ENCODE measurements at places on chromosomes 1 and 21.

GRCh38 chr1:41122851-41123518 lies 101.5 kb upstream of the SLFNL1 start:
- peak; percentile 13 for DNase-seq

- DNase-seq: no peak
Measured at GRCh38 chr1:116012716-116013115, 36.4 kb downstream of the SLC22A15 start.

DNA sequence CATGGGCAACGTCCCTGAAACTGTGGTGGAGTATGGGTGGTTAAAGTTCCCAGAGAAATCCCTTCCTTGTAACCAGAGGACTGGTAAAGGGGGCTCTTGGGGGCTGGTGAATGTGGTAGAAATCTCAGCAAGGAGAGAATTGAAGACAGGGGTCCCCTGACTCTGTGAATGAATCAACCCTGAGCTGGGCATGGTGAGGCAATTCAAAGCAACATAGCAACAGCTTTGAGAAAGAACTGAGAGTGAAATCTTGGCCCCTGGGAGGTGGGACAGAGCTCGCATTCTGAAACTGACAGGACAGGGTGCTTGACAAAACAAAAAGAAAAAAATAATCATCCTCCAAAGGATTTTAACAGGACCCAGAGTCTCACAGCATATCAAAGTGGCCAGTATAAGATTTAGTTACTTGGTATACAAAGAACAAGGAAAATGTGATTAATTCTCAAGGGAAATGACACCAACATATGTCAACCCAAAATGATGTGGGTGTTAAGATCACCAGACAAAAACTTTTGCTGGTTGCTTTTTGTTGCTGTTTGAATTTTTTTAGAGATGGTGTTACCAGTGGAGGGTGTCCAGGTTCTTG lies 11.7 kb upstream of the SUMO3 start:
- DNase-seq: no peak

DNA sequence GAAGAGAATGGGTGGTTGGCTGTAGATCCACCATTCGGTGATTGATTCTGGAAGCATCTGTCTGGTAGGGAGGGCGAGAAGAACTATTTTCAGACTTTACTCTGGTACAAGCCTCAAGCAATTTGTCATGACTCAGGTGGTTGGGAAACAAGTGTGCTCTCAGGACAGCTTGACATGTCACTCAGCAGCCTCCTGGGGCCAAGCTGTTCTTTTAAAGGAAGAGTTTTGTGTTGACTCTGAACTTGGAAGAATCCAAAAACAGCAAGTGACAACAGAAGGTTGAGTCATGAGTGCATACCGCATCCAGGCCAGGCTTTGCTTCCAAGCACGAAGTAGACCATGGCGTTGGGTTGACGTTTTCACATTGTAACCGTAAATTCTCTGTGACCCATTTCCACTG lies 65.9 kb downstream of the CLIC6 start:
- no peak for DNase-seq

- DNase-seq: no peak
Measured at GRCh38 chr1:110243146-110243545, 33.0 kb downstream of the KCNC4 start.

GRCh38 chr1:207026104-207026534 lies 6.4 kb downstream of the C1orf116 start:
- no peak for DNase-seq

GRCh38 chr1:230749150-230749549 lies 2.0 kb downstream of the CAPN9 start:
- DNase-seq: no peak

- no peak for DNase-seq
Measured at GRCh38 chr21:43763901-43764523, 12.1 kb downstream of the CSTB start.

DNA sequence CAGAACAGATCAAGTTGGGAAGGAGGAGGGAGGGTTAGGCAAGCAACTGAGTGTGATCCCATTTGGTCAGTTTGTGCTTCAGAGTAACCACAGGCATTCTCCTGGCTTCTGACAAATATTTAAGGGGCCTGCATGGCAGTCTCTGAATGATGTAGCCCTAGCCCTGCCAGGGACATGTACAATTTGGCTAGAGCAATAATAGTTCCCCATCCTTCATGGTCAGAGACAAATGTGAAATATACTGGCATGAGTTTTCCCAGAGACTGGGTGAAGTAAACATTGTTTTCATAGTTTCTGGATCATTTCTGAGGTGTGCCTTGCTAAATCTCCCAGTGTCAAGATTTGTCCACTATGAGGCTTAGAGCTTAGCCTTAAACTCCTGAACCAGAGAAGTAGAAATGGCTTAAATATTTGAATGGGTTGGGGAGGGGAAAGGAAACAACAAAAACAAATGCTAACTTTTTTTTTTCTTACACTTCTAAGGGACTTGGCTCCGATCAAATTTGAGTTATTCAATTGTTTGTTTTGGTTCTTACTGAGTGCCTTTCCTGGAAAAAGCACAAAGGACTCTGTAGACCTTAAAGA lies 42.0 kb upstream of the UBE2U start:
- no peak for DNase-seq

DNA sequence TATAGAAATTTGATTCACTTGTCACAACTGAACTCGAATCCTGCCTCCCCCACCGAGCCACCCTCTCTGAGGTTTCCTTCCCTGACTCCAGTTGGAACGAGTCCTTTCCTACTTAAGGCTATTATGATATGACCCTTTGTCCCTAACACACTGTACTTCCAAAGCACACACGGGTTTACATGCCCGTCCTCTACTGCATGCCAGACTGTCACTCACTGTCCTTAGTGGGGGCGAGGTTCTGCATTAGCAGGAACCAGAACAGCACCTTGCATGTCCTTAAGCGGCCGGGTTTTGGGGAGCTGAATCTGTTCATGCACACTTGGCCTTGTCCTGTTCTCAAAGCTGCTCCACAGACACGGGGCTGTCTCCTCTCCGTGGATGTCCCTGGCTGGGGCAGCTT lies 164.6 kb upstream of the KCNJ6 start:
- no peak for DNase-seq

GRCh38 chr1:13838236-13838635 lies 138.2 kb downstream of the PRDM2 start:
- no peak for DNase-seq

DNA sequence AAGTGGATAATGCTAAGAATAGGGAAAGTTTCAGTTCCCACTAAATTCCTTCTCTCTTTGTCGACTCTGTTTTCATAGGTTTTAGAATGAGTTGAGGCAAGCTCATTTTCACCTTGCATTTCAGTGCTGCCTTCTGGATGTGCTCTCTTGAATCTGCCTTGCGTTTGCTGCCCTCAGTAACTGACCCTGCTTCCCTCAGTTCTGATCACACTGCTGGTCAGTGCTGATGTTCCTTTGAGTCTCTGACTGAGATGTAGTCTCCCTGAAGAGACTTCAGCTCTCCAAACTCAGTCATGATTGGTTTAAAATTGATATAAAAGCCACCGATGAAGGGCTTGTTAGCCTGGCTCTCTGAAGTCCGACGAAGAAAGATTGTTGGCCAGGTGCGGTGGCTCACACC lies 25.2 kb upstream of the HMGN1 start:
- DNase-seq: no peak

DNA sequence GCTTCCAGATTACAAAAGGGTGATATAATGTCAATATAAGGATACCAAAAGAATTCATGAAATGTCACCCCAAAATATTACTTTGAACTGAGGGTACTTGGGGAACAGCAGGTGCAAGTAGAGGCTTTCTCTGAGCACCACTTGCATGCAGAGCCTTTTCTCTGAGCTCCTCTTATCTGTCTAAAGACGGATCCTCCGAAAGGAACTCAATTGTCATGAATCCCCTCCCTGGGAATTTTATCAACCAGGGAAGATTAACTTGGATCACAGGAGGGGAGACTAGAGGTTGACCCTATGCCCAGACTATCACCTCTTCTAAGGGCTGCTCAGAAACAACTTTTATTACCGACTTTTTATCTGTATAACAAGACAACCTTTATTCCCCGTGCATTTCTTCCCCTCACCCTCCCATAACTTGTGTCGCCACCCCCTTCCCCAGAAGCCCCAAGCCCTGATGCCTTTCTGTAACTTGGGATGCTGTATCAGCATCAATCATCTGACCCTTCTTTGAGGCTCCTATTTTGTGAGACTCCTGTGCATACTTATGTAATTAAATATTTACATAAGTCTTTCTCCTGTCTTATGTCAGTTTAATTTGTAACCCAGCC lies 94.1 kb downstream of the CACHD1 start:
- DNase-seq: no peak

- DNase-seq: peak; percentile 34
Measured at GRCh38 chr1:93446837-93447451, 974 bp upstream of the FNBP1L start.

- no peak for DNase-seq
Measured at GRCh38 chr1:212381397-212382035, 33.2 kb downstream of the PACC1 start.

DNA sequence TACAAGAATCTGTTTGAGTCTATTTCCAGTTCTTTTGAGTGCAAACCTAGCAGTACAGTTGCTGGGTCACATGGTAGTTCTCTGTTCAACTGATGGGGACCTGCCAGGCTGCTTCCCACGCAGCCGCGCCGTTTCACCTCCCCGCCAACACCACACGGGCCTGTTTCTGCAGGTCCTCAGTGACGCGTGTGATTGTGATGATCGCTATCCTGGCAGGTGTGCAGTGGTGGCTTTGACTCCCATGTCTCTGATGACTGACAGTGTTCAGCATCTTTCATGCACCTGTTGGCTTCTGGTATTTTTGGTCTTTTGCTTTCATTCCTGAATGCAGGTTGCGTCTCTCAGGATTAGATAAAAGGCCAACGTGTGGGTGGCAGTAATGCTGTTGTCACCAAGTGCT lies 41.6 kb downstream of the FAAP20 start:
- DNase-seq: no peak

DNA sequence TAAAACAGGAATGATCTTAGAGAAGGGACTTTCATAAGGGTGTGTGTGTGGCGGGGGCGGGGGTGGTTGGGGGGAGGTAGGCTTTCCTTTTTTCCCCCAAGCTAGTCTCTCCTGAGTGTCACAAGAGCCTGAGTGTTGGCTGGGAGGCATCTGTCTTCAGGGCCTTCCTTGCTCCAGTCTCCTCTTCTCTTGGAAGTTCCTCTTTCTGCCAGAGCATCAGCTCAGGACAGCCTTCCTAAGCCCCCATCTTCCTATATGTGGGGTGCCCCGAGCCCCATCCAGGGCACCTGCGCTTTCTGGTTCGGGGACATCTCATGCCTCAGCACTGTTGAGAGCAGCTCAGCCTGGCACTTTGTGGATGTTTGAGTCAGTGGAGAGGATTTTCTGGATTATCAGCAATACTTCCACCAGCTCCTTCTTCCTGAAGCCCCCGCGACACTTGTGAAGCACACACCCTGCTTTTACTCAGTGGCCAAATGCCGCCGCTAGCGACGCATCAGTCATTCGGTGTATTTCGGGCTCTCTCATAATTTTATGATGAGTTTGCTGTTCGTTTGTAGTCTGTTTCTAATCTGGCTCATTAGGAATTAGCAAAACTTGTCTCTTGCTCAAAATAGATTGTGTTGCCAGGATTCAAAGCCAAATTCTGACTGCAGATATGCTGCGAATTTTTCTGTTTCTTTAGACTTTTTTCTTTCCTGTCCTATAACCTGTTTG lies 61.7 kb downstream of the GALNT2 start:
- no peak for DNase-seq

DNA sequence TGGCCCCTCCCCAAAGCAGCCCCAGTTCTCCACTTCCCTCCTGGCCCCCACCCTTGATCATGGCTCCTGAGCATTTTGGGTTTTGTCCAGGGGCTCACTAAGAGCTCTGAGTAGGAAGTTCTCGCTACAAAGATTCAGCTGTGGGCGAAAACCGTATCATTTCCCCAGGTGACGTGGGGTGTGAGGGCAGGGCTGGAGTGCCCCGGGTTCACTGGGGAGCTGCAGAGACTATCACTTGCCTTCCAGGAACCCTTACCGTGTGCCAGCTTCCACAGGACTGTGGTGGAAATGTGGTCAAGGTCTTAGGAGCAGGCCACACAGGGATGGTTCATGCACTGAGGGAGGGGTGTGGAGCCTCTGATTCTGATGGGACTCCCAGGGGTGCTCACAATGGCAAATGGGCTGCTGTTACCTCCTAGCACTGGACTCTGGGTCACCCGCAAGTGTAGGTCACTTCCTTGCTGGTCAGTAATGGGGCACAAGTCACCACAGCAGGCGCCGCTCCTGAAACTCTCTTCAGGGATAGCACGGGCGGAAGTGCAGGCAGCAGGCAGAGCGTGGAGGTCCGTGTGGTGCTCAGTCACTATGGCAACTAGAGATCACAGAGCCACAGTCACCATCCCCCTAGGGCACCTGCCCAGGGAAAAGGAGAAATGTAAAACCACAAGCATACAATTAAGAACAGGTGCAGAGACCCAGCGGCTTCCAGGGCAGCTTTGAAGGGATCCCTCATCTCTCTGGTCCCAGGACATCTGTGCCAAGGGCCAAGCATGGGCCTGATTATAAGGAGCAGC lies 35.4 kb downstream of the RSPH1 start:
- no peak for DNase-seq

- DNase-seq: no peak
Measured at GRCh38 chr21:19922122-19922521, 1076.1 kb upstream of the NCAM2 start.

DNA sequence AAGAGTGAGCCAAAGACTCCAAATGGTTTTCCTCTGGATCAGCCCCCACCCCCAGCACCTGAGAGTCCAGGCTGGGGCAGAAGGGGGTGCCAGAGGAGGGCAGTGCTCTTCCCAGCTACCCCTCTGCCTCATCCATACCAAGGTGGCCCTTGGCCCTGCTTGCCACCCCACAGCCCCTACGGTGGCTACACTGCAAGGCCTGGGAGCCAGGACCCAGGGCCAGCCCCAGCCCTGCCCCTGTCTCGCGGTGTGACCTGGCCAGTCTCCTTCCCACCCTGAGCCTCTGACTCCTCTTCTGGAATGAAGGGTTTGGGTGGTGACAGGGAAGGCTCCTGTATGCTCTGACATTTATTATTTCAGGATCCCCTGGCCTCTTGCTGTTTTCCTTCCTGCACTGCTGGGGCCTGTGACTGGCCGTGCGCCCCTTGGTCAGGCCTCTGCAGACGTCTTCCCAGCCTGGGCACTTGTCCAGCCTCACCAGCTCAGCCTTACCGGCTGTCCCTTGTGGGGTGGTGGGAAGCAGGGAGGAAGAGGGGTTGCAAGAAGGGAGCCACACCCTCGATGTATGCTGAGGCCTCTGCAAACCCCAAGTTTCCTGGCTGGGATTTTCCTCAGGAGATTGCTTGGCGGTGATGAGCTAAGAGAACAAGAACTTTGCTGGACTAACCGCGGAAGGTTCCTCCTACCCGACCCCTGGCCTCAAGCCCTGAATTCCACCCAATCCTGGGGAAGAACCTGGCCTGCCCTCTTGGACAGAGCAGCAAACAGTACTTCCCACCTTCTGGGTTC lies 13.5 kb downstream of the ASAP3 start:
- DNase-seq: no peak

- DNase-seq: no peak
Measured at GRCh38 chr1:71053146-71053545, 5.5 kb upstream of the PTGER3 start.

- DNase-seq: no peak
Measured at GRCh38 chr1:110138956-110139355, 11.3 kb upstream of the SLC6A17 start.

GRCh38 chr1:241869022-241869421 lies 21.0 kb downstream of the EXO1 start:
- no peak for DNase-seq

All from right lung (tissue), 10 donors.